ENCODE measurements at places on chromosomes 7 and 10.

DNA sequence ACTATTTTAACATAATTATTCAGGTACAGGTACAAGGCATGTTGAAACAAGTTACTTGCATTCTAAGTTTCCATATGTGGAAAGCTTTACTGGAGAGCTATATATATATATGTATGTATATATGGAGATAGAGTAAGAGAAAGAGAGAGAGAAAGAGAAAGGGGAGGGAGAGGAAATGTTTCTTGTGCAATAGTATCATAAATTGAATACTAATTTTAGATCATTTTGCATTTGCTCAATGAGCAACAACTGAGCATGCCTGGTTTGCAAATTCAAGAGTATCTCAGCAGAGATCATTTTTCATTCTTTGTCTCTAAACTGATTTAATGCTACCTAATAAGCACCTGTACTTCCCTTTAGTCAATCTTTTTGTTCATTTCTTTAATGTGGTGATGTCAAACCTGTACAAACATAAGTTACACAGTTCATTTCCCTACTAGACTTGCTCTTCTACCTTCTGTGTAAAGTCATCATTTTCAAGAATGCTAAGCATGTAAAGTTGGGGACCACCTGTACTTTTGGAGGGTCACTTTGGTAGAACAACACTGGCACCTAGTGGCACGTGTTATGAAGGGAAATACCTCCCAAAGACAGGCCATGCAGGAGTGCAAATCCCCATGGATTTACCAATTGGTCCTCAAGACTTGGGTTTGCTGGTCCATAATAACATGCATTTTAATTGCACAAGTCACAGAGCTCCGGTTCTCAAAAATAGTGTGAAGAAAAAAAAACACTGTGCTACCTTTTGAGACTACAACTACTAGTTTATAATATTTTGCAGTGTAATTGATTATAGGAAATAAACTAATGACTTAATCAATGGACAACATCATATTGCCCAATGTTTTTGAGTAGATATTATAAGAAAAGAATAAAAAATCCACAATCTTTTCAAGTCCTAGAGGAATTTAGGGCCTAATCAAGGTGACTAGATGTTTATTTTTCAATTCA lies 431.2 kb upstream of the IGFBP3 start:
- no peak for DNase-seq

- no peak for DNase-seq
These were observed 205.9 kb upstream of the SEMA3D start for GRCh38 chr7:85392789-85393188.

DNA sequence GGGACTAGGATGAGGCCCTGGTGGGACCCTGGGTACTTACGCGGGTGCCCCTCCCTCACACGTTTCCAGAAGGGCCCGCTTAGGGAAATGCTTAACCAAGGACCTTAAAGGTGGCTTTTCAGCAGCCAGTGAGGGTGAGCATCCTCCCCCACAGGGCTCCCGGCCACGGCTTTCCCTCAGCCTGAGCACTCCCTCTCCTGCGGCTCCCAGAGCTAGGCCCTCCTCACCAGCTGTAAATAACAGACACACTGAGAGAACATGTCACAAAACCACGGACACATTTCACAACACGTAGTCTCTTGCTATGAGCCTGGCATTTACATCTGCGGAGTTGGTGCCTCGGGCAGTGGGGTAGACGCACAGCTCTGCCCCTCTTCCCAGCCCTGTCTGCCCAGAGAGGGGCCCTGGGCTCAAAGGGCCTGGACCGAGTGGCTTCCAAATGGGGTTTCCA lies 25.2 kb downstream of the GRID1 start:
- no peak for DNase-seq

DNA sequence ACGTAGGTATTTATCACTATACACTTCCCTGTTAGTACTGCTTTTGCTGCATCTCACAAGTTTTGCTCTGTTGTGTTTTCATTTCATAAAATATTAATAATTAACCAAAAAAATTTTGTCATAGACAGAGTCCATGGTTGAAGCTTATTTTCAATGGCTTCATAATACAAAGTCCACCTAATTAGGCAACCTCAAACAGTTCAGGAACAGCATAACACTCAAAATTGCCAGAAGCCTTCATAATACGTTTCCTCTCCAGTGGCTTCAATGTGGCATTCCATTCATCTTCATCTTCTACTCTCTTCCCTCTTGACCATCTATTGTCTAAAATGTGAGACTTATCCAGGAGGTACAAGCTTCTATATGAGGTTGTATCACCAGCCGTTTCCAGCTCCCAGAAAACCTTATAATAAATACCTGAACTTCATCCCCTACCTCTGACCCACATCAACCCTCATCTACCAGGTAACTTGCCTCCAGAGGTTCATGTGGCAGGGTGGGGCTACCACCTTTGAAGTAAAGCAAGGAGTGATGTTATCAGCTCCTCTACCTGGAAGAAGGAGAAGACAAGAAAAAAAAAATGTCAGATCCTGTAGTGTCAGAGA lies 337.3 kb downstream of the MALRD1 start:
- no peak for DNase-seq

DNA sequence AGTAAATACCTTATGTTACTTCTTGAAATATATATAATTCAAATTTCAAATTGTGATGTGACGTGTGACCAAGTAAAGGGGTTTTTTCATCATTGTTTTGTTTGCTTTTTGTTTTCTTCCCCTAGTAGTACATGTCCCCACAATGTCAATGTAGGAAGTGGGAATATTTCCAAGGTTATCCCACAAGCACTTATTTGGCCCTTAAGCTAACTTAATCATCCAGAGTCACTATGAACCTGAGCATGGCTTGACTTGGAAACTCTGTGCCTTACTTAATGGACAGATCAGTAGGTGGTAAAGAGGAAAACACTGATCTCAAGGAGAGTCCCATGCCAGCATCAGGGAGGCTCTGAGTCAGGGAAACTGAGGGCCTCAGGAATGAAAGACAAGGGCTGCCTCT lies 569.3 kb upstream of the IGFBP3 start:
- no peak for DNase-seq

All from inflammatory macrophage treated with lipopolysaccharide for 4 hours (primary cell).